ENCODE measurements at places on chromosomes 7 and 10.

DNA sequence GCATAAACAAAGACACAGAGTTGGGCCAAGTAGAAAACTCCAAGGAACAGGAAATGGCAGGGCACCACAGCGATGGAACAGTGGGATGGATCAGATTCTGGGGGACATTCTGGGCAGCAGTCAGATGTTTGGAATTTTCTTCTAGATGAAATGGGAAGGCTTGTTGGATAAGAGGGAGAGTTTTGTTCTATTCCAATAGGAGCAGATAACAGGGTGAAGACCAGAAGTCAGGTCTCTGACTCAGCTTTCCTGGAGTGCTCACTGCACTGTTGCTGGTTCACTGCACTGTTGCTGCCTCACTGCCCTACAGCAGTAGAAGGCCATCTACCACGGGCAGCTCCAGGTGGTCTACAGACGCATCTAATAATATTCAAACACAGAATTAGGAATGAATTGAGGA lies 135.6 kb downstream of the ATE1 start:
- DNase-seq, result no peak

GRCh38 chr7:114209968-114210367 lies 204.6 kb upstream of the FOXP2 start:
- no peak for DNase-seq

GRCh38 chr10:43884501-43885105 lies 235.9 kb upstream of the ZNF32 start:
- DNase-seq, result no peak

- DNase-seq, result no peak
Measured at GRCh38 chr7:106165337-106165736, 53.2 kb upstream of the SYPL1 start.

DNA sequence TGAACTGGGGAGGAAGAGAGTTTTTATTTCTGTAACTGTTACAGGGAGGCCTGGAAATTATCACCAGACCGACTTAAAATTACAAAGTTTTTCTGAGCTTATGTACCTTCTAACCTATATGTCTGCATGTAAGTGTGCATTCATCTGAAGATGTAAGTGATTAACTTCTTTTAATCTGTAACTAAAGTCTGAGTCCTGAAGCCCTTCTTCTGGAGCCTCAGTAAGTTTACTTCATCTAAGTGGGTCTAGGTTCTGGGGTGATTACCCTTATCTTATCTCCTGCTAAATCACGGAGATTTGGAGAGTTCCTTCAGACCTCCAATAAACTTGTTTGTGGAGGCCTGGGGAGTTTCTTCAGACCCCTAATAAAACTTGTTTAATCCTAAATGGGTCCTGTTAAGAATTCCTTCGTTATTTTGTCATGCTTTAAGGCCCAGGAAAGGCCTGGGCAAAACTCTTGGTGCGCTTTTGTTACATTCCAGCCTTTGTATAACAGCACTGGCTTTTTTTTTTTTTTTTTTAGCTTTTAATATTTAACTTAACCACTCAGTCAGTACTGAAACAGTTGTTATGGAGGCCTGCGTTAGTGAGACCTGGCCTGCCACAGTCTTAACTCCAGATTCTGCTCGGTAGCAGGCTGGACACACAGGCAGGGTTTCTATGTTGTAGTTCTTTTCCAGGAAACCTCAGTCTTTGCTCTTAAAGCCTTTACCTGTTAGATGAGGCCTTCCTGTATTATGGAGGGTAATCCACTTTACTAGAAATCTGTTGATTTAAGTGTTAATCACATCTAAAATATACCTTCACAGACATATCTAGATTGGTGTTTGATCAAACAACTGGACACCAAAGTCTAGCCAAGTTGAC lies 33.0 kb downstream of the TPST1 start:
- no peak for DNase-seq

DNA sequence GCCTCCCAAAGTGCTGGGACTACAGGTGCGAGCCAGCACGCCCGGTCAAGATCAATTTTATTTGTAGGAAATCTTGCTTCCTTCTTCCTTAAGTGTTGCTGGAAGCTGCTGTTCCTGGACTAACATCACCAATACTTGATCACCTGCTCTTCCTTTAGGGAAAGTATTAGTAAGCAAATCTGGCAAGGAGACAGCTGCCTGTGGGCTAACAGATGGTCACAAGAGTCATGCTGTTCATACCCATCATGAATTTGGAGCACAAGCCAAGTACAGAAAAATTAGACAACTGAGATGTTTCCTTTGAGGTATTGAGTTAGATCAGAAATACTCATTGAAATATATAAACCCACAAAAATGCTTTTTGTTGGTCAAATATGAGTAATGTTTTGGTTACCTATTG lies 27.9 kb downstream of the BAIAP2L1 start:
- no peak for DNase-seq

DNA sequence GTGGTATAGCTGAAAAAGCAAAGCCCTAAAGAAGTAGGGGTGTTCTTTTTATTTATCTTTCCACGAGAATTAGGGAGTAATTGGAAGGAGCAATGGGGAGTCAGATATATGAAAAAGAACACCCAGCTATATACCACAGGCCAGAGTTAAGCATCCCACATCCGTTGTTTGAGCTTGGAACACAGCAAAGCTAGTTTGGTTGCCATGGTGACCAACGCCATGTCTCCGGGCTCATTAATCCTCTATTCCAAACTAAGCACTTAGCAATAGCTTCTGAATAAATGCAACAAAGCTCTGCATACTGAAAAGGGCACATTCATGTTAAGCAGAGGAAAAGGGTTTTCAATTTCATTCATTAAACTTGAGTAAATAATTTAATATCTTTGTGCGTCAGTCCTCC lies 23.5 kb downstream of the ASB4 start:
- peak; percentile 90 for DNase-seq

GRCh38 chr10:113259576-113260226 lies 293.2 kb upstream of the HABP2 start:
- DNase-seq, result no peak

- no peak for DNase-seq
Measured at GRCh38 chr10:7810443-7810842, 7.9 kb upstream of the TAF3 start.

GRCh38 chr7:3579638-3580219 lies 278.7 kb downstream of the SDK1 start:
- no peak for DNase-seq

- no peak for DNase-seq
Measured at GRCh38 chr10:63930584-63930983, 409.4 kb downstream of the REEP3 start.

GRCh38 chr7:101632641-101633040 lies 3.5 kb upstream of the MYL10 start:
- no peak for DNase-seq

- DNase-seq, result no peak
Measured at GRCh38 chr7:39613577-39613976, 9.8 kb upstream of the RALA start.

DNA sequence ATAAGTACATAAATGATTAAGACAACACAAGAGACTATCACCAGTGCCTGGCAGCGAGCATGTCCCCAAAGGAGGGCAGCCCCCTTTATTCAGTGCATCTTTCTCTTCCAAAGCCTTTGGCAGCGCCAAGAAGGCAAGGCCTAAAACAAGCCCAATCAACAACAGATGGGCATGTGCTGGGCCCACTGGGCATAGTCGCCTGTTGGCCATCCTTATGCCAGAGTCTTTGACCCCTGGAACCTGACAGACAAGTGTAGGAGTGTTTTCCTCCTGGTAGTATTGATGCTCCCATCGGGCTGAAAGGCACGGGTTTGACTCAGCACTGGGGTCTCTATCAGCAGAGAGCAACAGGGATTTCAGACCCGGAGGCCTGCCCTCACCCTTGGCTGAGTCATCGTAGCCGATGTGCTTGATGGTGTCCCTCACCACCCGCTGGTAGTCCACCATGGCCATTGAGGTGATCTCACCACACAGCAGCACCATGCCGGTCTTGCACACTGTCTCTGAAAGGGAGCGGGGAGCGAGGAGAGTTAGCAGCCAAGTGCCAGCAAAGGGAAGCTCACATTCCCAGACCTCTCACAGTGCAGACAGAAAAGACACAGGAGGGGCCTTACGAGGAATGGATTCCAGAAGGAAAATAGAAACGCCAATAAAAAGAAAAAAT lies 5.8 kb downstream of the MAT1A start:
- DNase-seq, result no peak

- DNase-seq, result no peak
Measured at GRCh38 chr10:54120806-54121205, 680.2 kb downstream of the PCDH15 start.

GRCh38 chr7:27899601-27900000 lies 159.6 kb downstream of the TAX1BP1 start:
- no peak for DNase-seq

GRCh38 chr10:12587451-12587888 lies 238.1 kb downstream of the CAMK1D start:
- no peak for DNase-seq

DNA sequence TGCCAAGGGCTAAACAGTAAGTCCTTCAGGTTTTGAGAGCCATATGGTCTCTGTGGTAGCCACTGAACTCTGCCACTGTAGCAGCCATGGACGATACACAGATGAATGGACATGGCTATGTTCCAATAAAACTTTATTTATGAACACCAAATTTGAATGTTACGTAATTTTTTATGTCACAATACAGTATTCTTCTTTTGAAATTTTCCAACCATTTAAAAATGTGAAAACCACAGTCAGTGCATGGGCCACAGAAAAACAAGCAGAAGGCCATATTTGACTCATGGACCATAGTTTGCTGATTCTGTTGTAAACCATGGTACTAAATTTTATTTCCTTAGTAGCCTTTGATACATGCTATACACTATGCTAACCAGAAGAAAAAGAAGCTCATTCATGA lies 361.8 kb downstream of the MAGI2 start:
- DNase-seq, result no peak

All from NCI-H1105 treated with DMSO at 0.1 percent for 48 hours (cell line).